ENCODE measurements at places on chromosomes 4 and X.
A peak's percentile ranks its signal among the peaks of the same experiment; 100 is the strongest.

- DNase-seq, result no peak
Measured at GRCh38 chr4:12165616-12166015, 736.9 kb upstream of the HS3ST1 start.

DNA sequence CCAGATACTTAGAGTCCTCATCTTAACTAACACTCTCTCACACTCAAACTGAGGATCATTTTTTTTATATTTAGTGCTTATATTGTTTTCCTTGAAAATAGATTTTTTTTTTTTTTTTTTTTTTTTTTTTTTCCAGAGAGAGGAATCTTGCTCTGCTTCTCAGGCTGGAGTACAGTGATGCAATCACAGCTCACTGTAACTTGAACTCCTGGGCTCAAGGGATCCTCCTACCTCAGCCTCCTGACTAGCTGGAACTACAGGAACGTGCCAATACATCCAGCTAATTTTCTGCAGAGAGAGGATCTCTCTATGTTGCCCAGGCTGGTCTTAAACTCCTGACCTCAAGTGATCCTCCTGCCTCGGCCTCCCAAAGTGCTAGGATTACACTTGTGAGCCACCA is 650.3 kb upstream of the ATOH1 start:
- no peak for DNase-seq

GRCh38 chr4:18366892-18367291 is 345.3 kb upstream of the LCORL start:
- no peak for DNase-seq

DNA sequence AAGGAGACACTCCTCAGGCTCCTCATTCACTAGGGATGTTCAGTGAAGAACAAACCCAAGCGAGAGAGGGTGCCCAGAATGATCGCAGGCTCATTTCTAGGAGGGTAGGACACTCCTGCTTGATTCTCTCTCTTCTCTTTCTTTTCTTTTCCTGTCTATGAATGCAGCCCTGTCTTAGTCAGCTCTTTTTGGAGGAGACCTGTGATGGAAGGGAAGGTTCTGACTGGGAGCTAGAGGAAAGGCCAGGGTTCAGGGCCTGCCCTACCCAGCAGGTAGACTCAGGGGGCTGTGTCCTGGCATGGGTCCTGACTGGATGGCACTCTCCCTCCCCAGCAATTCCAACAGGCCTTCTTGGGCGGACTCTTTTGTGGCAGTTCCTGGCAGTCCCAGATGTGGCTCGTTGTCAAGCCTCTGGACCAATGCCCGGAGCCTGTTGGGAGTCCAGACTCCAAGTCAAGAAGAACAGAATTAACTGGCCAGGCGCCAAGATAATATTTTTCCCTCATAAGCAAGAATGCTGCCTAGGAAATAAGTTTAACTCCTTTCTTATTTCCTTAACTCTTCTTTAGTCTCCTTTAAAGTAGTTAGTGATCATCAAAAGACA is 139.4 kb upstream of the SCML1 start:
- no peak for DNase-seq

GRCh38 chr4:14449308-14449707 is 553.0 kb upstream of the CPEB2 start:
- DNase-seq, result no peak

DNA sequence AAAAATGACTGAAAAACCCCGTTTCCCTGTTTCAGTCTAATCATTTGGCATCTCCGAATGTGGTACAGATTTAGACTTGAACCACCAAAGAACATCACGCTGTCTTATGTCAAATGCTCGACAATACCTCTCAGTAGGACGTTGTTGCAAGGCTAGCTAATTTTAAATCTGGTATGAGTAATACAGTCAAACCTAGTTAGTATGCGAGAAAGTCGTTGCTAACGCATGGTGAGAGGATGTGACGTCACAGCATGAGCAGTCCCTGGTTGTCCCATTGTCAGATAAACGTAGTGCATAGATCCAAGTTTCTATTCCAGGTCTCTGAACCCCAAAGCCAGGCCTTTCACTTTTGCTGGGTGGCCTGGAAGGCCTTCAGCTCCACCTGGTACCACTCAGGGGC is 44.7 kb downstream of the SETD7 start:
- no peak for DNase-seq

- no peak for DNase-seq
Measured at GRCh38 chrX:54288968-54289367, 68.9 kb downstream of the WNK3 start.

- DNase-seq, result no peak
Measured at GRCh38 chrX:56099271-56099670, 132.9 kb upstream of the KLF8 start.

- peak; percentile 3 for DNase-seq
Measured at GRCh38 chr4:95548738-95549245, at the start of gene UNC5C. Gene UNC5C, minus strand, starts transcription at chr4:95548973.

GRCh38 chrX:9542761-9543111 is 77.9 kb downstream of the TBL1X start:
- DNase-seq, result no peak

GRCh38 chrX:48665991-48666390 is 17.6 kb upstream of the WAS start:
- DNase-seq, result no peak

GRCh38 chr4:40372651-40373050 is 37.5 kb downstream of the CHRNA9 start:
- no peak for DNase-seq

DNA sequence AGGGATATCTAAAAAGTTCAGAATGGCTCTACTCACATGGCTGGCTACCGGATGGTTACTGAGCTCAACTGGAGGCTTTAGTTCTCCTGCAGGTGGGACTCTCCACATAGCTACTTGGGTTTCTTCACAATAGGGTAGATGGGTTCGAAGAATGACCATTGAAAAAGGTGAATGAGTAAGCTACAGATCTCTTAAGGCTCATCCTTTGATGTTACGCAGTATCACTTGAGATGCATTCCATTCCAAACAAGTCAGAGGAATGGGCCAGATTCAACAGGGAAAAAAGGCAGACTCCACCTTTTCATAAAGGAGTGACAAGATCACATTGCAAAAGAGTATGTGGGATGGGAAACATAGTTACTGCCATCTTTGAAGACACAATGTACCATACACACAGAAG is 52.6 kb downstream of the DDX53 start:
- no peak for DNase-seq

- no peak for DNase-seq
Measured at GRCh38 chr4:34158878-34159277, 2085.4 kb downstream of the ARAP2 start.

DNA sequence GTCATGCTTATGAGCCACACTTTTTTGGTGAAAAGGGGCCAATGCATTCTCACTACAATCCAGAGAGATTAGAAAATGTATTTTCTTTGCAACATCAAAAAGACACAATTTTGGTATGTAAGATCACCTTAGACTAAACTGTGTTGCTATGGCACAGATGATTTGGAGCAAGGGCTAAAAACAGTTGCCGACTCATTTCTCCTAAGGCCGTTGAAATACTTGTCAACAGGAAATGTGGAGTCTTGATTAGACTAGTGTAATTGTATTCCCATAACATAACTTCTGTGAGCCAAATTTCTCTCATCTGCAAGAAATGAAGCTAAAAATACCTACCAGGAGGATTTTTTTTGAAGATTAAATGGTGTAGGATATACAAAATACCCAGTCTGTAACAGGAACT is 2547.7 kb downstream of the ARAP2 start:
- DNase-seq, result no peak

DNA sequence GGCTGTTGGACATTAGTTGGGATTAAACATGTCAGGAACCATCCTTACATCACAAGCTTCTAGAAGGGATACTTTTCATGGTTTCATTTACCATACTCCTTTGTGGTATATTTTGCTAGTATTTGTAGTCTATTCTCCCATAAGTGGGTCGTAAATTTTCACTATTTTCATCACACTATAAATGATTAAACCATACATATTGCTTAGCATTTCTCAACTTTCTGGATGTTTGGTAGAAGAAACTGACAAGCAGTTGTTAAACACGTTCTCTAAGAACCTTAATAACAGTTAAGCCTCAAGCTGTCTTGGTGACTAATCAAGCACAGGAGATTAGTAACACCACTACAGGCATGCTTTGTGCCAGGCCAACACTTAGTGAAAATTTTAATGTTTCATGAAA is 375.5 kb downstream of the NAF1 start:
- no peak for DNase-seq

- DNase-seq, result no peak
Measured at GRCh38 chr4:163736876-163737275, 242.4 kb downstream of the TMA16 start.

DNA sequence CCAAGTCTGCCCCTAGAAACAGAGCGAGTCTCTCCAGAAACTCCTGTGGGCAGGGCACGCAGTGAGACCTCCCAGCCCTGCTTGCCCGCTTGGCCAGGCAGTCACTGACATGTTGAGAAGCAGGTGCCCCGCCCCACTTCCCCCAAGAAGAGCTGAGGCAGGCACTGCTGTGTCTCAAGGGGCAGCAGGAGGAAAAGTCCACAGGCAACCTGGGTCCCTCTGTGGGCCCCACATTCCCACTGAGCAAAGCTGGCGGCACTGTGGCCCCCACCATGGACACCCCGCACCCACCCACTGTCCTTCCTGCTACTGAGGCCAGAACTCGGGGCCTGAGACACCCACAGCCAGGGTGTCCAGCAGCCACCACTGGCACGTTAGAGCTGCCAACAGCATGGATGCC is 137.3 kb upstream of the NKX1-1 start:
- DNase-seq, result no peak

DNA sequence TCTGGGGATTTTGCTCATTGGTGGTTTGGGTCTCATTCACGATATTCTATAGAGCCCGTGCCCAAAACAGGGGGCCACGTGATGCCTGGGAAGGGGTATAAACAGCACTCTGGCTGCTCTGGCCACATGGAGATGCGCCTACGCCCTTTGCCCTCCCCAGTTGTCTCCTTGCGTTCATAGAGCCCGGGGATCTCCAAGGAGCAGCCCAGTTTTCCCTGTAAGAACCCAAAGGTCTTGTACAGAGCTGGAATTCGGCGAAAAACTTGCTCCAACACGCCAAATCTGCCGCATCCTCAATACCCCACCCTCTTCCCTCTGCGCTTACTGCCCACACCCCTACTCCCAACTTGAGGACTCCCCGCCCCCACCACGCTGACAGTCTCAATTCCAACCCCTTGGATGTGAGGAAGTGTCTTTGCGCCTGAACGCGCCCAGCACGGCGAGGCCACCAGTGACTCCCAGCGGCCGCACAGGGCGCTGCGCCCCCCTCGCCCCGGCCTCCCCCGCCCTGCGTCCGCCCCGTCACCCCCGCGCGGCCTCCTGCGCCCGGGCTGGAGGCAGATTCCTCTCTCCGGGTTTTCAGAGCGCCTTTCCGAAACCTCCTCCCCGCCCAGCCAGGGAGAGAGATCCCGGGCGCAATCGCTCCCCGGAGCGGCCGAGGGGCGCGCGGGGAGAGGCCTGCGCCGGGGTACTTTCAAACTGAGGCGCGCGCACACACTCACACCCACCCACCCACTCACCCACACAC is at the start of gene NHS:
TSS of gene NHS (plus strand) at position 582 of the 748 bp plus-strand sequence. CDS start 558 bp downstream, outside the sequence.
- DNase-seq, result peak; percentile 25

DNA sequence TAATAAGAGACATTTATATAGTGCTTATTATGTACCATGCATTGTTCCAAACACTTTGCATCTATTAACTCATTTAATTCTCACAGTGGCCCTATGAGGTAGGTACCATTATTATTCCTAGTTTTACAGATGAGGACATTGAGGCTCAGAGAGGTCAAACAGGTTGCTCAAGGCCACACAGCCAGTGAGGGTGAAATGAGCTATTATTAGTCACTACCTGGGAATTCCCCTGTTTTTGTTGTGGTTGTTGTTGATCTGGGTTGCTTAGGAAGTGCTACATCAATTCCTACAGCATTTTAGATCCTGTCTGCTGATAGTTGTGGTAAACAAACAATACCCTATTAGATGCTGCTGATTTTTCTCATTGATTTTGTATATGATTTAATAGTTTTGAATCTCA is 41.2 kb downstream of the APLN start:
- DNase-seq, result no peak

GRCh38 chrX:72079607-72080006 is 52.1 kb downstream of the RTL5 start:
- DNase-seq, result no peak

DNA sequence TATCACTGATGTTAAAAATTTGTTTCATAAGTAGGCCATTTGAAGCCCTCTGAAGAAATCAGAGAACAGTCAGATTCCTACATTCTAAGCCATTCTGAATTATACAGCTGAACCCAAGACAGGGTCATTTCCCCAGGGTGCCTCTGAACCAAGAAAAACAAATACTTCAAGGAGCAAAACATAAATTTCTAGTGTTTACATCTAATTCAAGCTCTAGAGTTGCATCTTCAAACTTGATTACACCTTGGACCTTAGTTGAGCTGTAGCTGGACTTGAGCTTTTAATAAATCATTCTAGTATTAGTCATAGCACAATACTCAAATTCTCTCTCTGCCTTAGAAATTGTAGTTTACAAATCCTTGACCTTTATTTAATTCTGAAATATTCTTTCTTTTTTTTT is 87.6 kb upstream of the IL15 start:
- no peak for DNase-seq

DNA sequence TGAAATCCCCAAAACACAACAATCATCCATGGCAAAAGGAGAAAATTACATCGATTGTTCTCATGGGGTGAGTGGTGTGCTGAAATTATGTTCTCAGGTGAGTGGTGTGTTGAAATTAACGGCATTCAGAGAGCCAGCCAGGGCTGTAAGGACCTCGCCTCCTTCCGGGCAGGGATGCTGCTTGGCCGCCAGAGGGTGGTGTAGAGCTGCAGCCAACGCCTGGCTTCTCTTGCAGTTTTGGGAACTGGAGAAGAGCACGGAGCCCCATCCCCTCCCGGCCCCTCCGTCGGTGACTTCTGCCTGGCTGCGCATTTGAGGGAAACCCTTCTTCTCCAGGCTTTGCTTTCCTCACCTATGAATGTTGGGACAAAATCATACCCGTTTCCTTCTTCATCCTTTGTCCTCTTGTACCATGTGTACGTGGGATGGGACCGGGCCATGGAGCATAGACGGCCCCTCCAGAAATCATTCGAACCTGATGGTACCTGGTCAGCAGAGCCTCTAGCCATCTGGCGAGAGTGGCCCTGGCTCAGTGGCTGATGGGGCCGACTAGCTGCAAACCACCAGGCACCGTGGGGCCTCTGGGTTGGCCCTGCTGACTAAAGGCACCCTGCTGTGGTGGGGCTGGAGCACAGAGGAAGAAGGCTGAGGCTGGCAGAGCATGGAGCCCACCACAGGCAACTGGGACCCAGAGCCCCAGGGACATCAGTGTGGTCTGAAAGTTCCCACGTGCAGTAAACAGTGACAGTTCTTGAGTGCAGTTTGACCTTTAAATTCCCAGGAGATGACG is 28.4 kb downstream of the TRMT44 start:
- DNase-seq, result peak; percentile 67

- no peak for DNase-seq
Measured at GRCh38 chr4:161256716-161257115, 907.1 kb downstream of the FSTL5 start.

DNA sequence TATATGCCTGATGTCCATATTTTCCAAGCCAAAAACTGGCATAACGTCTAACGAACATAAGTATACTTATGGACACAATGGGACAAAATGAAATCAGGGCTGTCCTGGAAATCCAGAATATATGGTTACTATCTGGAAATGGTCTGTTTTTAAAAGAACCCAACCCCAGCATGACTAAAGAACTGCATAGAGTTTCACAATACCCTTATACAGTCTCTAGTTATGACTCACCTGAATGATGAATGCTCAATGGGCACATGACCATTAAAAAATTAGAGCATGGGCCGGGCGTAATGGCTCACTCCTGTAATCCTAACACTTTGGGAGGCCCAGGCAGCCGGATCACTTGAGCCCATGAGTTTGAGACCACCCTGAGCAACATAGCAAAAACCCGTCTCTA is 31.8 kb downstream of the AMMECR1 start:
- DNase-seq, result no peak

GRCh38 chr4:39442998-39443397 is 15.7 kb downstream of the RPL9 start:
- no peak for DNase-seq

- DNase-seq, result no peak
Measured at GRCh38 chr4:86967073-86967472, 32.3 kb downstream of the AFF1 start.

Measured in stimulated activated CD4-positive, alpha-beta T cell treated with anti-CD3 and anti-CD28 coated beads, Interleukin-2, amount 100 ng/mL, for 24 hours (primary cell).